ENCODE measurements at places on chromosomes 1 and 21. TPM values are rescaled to one million over a fixed set of nuclear protein-coding genes. Genes with fewer than 3 reads are reported as not detected.
A peak's percentile ranks its signal among the peaks of the same experiment; 100 is the strongest.

Gene PHLDA3
- 53.9 TPM for total RNA-seq

Gene PRAMEF6
- not detected for total RNA-seq

Gene CTTNBP2NL
- 27.2 TPM for total RNA-seq

GRCh38 chr1:56837244-56837939 is 17.2 kb upstream of the C8A start:
- peak; percentile 90 for DNase-seq

DNA sequence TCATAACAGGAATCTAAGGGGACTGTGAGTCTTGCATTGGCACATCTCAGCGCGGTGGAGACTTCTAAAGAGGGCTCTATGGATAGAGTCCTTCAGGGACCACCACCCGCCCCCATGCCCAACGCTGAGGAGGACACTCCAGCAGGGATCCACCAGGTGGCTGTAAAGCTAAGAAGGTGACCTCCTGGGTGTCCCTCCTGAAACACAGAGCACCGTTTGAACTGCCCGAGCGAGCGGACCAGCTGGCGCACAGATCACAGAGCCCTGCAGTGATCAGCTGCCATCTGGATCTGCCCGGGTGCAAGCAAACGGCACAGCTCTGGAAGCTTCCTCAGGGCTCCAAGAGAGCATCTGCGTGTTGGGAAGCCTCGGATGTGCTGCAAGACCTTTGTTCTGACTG is 51.3 kb upstream of the LYST start:
- no peak for DNase-seq

GRCh38 chr1:67361641-67362040 is 54.0 kb downstream of the IL12RB2 start:
- no peak for DNase-seq

- no peak for DNase-seq
Observed at GRCh38 chr1:31405578-31406245, 7.3 kb upstream of the SERINC2 start.

- no peak for DNase-seq
Observed at GRCh38 chr1:109368464-109368863, 29.3 kb downstream of the SORT1 start.

DNA sequence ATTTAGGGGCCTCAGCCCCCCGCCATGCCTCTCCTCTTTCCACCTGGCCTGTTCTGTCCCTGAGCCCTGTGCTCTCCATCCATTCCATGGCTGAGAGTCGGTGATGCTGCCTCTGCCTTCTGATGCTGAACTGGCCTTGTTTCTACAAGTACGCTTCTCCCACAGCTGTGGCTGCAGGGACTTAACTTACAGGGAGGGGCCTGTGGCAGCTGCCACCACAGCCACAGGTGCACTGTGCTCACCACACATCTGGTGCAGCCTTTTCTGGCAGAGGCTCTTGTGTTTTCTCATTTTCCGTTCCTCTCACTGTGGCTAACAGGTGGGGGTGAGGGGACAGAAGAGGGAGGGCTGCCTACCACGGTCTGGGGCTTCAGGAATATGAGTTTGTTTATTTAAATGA is 4.2 kb downstream of the FMO1 start:
- no peak for DNase-seq

Gene F5
- not detected for total RNA-seq

Gene OR2L3
- not detected for total RNA-seq

DNA sequence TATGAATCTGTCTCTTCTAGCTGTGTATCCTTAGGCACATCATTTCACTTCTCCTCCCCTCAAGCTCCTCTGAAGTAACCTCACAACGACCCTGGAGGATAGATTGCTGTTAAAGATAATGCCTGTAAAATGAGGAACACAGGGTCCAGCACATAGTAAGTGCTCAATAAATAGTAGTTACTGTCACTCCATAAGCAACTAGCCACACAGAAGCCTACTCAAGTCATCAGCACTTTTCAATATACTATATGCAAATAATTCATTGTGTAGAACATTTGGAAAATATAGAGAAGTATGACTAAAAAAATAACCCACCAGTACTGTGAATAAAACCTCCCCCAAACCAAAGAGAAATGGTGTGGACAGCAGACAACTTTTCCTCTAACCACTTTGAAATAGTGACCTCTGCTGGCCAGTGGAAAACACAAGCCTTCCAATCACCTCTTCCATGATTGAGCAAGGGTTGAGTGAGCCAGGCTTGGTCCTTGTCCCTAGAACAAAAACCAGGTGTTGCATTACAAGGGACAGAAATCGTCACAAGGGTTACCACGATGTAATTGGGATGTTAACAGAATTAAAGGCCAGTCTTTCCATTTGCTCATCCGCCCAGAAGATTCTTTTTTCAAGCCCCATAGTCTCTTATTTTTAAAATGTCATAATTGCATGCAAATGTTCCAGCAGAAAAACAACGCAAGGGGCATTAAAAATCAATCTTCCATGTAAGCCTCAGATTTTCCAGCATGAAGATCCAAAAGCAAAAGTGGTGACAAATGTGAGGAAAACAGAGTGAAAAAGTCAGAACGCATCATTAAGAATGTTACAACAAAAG is 15.7 kb upstream of the GLIS1 start:
- no peak for DNase-seq

Gene SLC45A3
- total RNA-seq = 6.5 TPM

DNA sequence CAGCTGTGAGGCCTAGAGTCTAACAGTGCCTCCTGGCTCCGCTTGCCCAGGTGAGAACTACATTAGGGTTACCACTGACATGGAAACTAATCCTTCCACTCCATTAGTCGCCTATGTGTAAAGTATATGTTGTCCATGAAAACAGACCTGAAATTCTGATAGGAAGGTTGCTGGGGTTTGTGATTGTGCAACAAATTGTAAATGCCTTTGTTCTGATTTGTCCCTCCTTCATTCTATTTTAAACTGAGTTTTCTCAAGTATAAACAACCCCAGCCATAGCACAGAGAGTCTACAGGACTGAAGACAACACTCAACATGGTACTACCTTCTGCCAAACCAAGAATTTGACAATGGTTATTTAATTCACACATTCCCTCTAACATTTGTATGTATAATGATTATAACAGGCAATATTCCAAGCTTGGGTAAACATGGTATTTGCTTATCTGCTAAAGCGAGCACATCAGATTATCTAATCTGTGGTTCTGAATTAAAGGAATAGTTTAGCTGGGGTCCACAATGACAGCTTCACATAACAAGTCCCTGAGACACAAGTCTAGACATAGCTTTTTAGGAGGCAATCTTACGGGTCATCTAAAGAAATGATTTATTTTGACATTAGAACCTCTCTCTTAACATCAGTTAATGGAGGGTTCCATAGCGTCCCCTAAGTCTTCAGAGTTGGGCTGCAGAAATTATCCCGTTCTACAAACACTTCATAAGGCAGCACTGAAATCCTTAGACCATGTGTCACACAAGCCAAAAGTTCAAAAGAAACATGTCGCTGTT is 633.0 kb downstream of the SMYD3 start:
- DNase-seq = no peak

DNA sequence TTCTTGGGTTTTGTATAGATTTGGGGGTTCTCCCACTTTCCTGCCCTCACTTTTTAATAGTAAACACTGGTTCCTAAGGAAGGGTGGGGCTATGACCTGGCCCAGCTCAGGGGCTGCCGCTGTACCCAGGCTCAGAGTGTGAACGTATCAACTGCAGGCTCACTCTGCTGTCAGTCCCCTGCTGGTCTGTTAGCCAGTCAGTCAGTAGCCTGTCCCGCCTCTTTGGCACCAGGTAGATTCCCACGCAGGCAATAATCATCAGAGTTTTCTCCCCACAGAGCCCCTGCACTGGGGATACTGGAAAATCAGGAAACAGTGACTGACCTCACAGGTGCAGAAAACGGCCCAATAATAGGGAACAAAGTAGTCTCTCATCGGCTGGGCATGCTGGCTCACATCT is 15.0 kb upstream of the ALPL start:
- DNase-seq = no peak

Gene CLK2
- total RNA-seq = 43.7 TPM

Gene SPRR2G
- not detected for total RNA-seq

DNA sequence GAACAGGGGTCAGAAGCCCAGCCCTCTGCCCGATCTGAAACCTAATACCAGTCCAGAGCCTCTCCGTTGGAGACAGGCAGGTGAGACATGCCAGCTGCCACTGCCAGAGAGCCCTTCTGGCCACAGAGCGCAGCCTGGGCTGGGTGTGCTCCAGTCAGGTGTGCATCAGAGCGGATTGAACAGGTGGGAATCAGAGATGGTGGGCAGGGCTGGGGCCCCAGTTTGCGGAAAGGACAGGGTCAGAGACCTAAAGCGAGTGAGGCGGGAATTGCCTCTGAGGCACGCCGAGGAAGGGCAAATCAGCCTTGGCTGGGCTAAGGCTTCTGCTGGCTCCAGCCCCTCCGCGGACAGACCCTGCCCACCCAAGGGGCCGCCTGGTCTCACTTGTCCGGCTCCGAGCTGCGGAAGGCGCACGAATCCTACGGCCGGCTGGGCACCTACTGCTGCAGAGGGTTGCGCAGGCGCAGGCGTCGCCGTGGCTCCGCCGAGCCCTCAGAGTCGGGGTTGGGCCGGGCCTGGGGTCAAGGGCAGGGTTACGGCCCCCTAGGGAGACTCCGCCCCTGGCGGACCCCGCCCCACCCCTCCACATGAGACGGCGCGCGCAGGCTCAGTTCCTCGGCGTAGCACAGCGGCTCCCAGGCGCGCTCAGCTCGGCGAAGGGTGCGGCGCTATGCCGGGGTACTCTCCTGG is 10.3 kb downstream of the CPLANE2 start:
- no peak for DNase-seq

Gene DNM3
- 2.5 TPM for total RNA-seq

GRCh38 chr1:62585469-62586155 is 11.7 kb upstream of the ANGPTL3 start:
- DNase-seq = no peak

- no peak for DNase-seq
Observed at GRCh38 chr1:156414461-156415064, 45.6 kb downstream of the RHBG start.

Gene DISC1
- 4.0 TPM for total RNA-seq

Gene S100B
- total RNA-seq = not detected

Gene RGS8
- not detected for total RNA-seq

Gene PDZK1IP1
- total RNA-seq = 43.2 TPM

DNA sequence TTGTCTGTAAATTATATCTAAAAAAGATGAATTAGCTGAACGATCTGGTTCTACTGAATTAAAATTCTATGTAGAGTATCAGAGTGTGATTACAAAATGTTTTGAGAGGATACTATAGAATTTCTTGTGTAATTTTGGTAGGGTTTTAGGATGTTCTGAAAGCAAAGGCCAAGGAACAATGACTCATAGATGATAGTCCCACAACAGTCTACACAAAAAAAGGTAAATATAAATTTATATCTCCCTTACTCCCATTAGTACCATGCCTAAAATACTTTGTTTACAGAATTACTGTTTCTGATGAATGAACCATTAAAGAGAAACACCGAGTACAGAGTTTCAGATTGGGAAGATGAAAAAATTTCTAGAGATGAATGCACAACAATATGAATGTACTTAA is 9.5 kb downstream of the EDEM3 start:
- no peak for DNase-seq

GRCh38 chr1:190739926-190740325 is 262.3 kb upstream of the BRINP3 start:
- no peak for DNase-seq

- no peak for DNase-seq
Observed at GRCh38 chr1:91053630-91054029, 31.8 kb upstream of the ZNF644 start.

Gene UTS2
- not detected for total RNA-seq

- no peak for DNase-seq
Observed at GRCh38 chr1:177427811-177428210, 257.1 kb downstream of the BRINP2 start.

DNA sequence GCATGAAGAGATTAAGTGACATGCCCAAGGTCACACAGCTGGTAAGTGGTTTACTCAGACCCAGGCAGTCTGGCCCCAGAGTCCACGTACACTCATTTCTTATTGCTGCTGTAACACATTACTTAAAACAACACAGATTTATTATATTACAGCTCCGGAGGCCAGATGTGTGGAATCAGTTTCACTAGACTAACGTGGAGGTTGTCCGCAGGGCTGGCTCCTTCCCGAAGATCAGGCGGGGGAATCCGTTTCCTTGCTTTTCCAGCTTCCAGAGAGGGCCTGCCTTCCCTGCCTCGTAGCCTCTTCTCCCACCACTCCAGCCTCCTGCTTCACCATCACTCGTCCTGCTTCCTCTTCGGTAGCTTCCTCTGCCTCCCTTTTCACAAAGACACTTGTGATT is 81.2 kb downstream of the KCNN3 start:
- no peak for DNase-seq

- DNase-seq = no peak
Observed at GRCh38 chr1:190273161-190273560, 204.5 kb downstream of the BRINP3 start.

DNA sequence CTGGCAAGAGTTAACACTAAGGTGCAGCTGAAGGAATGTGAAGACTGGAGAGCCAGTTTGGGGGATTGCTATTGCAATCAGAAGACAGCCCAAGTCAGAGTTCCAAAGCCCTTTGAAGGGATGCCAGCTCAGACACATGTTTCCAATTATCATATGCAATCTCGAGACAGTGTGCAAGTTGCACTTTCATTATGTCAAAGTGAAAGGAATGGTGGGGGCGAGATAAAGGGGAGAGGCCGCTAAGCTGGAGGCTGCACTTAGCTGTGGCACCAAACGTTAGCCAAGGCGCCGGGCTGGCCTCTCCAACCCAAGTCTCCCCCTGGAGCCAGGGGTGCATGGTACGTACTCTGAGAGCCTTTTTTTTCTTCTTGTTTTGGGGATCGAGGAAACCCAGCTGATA is 58.0 kb downstream of the NGF start:
- no peak for DNase-seq

DNA sequence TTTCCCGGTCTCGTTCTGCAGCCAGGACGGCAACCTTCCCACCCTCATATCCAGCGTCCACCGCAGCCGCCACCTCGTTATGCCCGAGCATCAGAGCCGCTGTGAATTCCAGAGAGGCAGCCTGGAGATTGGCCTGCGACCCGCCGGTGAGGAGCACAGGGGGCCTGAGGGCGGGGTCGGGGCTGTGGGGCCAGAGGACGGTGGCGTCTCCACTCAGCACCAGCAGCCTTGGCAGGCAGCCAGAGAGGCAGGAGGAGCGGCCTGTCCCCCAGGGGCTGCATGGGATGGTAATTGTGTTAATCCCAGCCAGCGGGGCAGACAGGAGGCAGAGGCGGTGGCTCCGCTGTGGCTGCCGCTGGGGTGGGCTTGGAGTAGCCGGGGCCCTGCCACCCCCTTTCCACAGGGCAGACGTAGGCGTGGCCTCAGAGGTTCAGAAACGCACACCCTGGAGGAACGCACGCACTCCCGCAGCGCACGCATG is 12.1 kb downstream of the SAMD11 start:
- DNase-seq = no peak

- no peak for DNase-seq
Observed at GRCh38 chr1:151512326-151512725, 1.1 kb downstream of the CGN start.

Gene S100A3
- 10.2 TPM for total RNA-seq

Gene HES3
- total RNA-seq = not detected

- no peak for DNase-seq
Observed at GRCh38 chr1:81499487-81499886, 301.2 kb upstream of the ADGRL2 start.

GRCh38 chr1:84689514-84690396 is 506 bp downstream of the SSX2IP start:
- no peak for DNase-seq

Gene IL6R
- 9.5 TPM for total RNA-seq

GRCh38 chr1:121516234-121516967 is 331.6 kb downstream of the SRGAP2C start:
- no peak for DNase-seq

GRCh38 chr21:20315042-20315441 is 683.2 kb upstream of the NCAM2 start:
- DNase-seq = no peak
